ENCODE measurements at places on chromosomes 7 and 10.

GRCh38 chr7:69849268-69849667 is 251.0 kb downstream of the AUTS2 start:
- no peak for DNase-seq

- no peak for DNase-seq
Observed at GRCh38 chr10:60224066-60224705, 165.5 kb downstream of the ANK3 start.

- no peak for DNase-seq
Observed at GRCh38 chr10:3408603-3409365, 236.2 kb upstream of the PITRM1 start.

- DNase-seq, result no peak
Observed at GRCh38 chr10:124536496-124537050, 75.0 kb downstream of the LHPP start.

DNA sequence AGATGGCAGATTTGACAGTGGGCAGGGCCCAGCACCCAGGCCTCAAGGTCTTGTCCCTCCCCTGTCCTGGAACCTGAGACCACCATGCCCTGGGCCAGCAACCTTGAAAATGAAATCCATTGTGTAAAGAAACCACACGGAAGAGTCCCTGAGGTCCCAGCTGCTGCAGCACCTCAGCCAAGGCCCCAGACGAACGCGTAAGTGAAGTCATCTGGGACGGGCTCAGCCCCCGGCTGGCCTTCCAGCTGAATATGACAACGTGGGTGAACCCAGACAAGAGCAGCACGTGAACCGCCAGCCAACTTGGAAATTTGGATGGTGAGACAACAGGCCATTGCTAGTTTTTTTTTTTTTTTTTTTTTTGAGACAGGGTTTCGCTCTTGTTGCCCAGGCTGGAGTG is 70.3 kb downstream of the CYTH3 start:
- DNase-seq, result no peak
